GM23248 (cell line): ENCODE measurements at places on chromosomes 16 and 17. TPM values are rescaled to one million over a fixed set of nuclear protein-coding genes. Genes with fewer than 3 reads are reported as not detected.

ZG16B gene
- polyA plus RNA-seq = not detected in 2 replicates

SLC6A2 gene
- polyA plus RNA-seq = not detected in 2 replicates

PARD6A gene
- 0.58 and 0.70 TPM in 2 replicates for polyA plus RNA-seq

TEKT1 gene
- not detected in 2 replicates for polyA plus RNA-seq

NACA2 gene
- not detected in 2 replicates for polyA plus RNA-seq

NKD1 gene
- polyA plus RNA-seq = not detected in 2 replicates

MEIOC gene
- 0.34 and 0.65 TPM in 2 replicates for polyA plus RNA-seq

NPIPB9 gene
- not detected in 2 replicates for polyA plus RNA-seq

ABCC3 gene
- polyA plus RNA-seq = 35.0 and 38.5 TPM in 2 replicates

OR2C1 gene
- polyA plus RNA-seq = 0.27 TPM in 1 of 2 replicates, not detected in the other

KRT40 gene
- polyA plus RNA-seq = not detected in 2 replicates

EPOP gene
- 1.0 and 1.2 TPM in 2 replicates for polyA plus RNA-seq

EME1 gene
- 3.8 and 4.1 TPM in 2 replicates for polyA plus RNA-seq

CTF1 gene
- polyA plus RNA-seq = 2.0 and 2.1 TPM in 2 replicates

PIGQ gene
- polyA plus RNA-seq = 31.6 and 33.9 TPM in 2 replicates

SCIMP gene
- 0.11 and 0.30 TPM in 2 replicates for polyA plus RNA-seq

CRHR1 gene
- not detected in 2 replicates for polyA plus RNA-seq

NPIPB2 gene
- 1.9 and 2.0 TPM in 2 replicates for polyA plus RNA-seq

CD300E gene
- not detected in 2 replicates for polyA plus RNA-seq

ANKRD40CL gene
- not detected in 2 replicates for polyA plus RNA-seq

FAM20A gene
- 10.9 and 11.0 TPM in 2 replicates for polyA plus RNA-seq

RAC3 gene
- 1.3 and 1.8 TPM in 2 replicates for polyA plus RNA-seq

SPEM1 gene
- not detected in 2 replicates for polyA plus RNA-seq

GSG1L2 gene
- not detected in 2 replicates for polyA plus RNA-seq

PDIA2 gene
- polyA plus RNA-seq = not detected in 2 replicates

SLC13A5 gene
- polyA plus RNA-seq = not detected in 2 replicates

VAMP2 gene
- 25.5 and 27.1 TPM in 2 replicates for polyA plus RNA-seq

FBXW10 gene
- polyA plus RNA-seq = not detected in 2 replicates

KRTAP1-5 gene
- 127 and 134 TPM in 2 replicates for polyA plus RNA-seq

FOXJ1 gene
- not detected in 2 replicates for polyA plus RNA-seq

ANKRD40 gene
- 20.1 and 20.2 TPM in 2 replicates for polyA plus RNA-seq

TNRC6C gene
- 2.3 TPM in 2 replicates for polyA plus RNA-seq

KRTAP9-4 gene
- not detected in 2 replicates for polyA plus RNA-seq

SOX9 gene
- 18.5 and 20.8 TPM in 2 replicates for polyA plus RNA-seq

TP53TG3B gene
- not detected in 2 replicates for polyA plus RNA-seq

C16orf92 gene
- polyA plus RNA-seq = not detected in 2 replicates

KCNJ2 gene
- 0.68 and 0.75 TPM in 2 replicates for polyA plus RNA-seq

GNGT2 gene
- polyA plus RNA-seq = not detected in 2 replicates

ACSF2 gene
- 3.2 and 3.7 TPM in 2 replicates for polyA plus RNA-seq

KRTAP1-1 gene
- 2.6 and 3.3 TPM in 2 replicates for polyA plus RNA-seq

SYT17 gene
- polyA plus RNA-seq = not detected in 2 replicates

DNAH9 gene
- polyA plus RNA-seq = not detected in 2 replicates
